ENCODE measurements at places on chromosomes 6 and 20.

- DNase-seq = no peak
These were observed 7.5 kb downstream of the TP53TG5 start for GRCh38 chr20:45370571-45371160.

DNA sequence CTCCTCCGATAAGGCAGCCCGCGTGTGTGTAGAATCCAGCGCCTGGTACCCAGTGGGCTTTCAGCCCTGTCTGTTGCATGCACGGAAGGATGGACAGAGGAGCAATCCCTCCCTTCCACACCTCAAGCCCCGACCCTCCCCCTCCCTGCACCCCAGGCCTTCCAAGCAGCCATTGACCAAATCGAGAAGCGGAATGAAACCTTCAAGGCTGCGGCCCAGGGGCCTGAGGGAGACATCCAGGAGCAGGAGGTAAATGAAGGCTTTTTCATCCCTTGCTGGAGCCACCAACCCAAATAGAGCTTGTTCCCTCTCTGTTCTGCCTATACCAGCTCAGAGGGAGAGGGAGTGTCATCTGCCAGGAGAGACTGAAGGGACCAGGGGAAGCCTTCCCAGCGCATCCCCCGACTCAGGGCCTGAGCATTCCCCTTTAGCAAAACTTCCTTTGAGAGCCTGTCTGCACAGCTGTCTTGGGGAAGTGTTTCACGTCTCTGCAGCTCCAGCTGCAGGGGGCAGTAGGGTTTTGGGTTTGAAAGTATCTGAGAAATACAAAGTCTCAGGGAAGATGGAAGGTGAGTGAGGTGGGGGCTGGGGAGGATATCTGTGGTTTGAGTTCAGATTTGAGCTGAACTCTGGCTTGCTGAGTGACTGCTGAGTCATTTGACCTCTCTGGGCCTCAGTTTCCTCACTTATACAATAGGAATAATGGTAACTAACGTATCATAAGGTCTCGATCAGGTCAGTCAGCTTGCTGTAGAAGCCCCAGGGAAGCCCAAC lies 16.1 kb downstream of the FGD2 start:
- no peak for DNase-seq

GRCh38 chr6:88538130-88538706 lies 372.1 kb upstream of the CNR1 start:
- peak; percentile 22 for DNase-seq

- no peak for DNase-seq
These were observed 36.7 kb downstream of the FGD2 start for GRCh38 chr6:37042150-37042549.

GRCh38 chr6:110731898-110732297 lies 83.4 kb downstream of the CDK19 start:
- DNase-seq = no peak

GRCh38 chr6:25034431-25034921 lies 98.7 kb upstream of the RIPOR2 start:
- DNase-seq = no peak

- DNase-seq = no peak
These were observed 270.4 kb upstream of the CITED2 start for GRCh38 chr6:139644821-139645220.

DNA sequence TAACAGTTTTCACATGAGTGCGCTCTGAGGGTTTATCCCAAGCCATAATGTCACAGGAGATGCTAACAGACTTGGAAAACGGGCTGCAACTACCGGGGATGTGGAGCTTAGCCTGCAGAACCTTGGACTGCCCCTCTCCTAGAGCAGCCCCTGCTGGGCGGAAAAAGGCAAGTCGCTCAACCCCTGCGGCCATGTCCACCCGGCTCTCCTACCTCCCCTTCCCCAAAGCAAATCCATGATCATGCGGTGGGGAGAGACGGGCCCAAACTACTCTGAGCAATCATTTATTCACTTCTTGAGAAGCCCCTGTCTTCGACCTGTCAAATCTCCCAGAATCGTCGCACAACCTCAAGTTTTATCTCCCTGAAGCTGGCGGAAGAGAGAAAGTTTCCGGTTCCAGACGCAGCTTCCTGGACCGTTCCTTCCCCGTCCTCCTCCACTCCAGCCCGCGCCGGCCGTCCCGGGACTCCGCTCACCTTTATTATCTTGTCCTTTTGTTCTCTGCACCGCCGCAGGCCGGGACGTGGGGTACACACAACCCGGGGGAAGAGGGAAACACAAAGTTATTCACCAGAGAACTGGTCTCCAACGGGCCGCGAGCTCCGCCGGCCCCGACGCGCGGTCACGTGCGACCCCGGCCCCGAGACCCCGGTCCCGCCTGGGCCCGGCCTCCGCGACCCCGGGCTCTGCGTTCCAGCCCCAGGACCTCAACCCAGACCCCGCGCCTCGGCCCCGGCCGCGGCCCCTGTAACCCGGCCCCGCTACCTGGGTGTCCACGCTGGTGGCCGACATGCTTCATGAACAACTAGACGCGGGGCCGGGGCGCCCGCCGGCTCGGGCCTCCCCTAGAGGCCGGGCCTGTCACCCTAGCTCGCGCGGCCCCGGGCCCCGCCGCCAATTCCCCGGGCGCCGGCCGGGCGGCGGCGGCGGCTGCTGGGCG lies 560 bp downstream of the YTHDF1 start:
- peak; percentile 71 for DNase-seq

GRCh38 chr20:51873652-51874051 lies 71.3 kb upstream of the SALL4 start:
- no peak for DNase-seq

GRCh38 chr20:42100137-42100704 lies 482.0 kb upstream of the CHD6 start:
- no peak for DNase-seq

DNA sequence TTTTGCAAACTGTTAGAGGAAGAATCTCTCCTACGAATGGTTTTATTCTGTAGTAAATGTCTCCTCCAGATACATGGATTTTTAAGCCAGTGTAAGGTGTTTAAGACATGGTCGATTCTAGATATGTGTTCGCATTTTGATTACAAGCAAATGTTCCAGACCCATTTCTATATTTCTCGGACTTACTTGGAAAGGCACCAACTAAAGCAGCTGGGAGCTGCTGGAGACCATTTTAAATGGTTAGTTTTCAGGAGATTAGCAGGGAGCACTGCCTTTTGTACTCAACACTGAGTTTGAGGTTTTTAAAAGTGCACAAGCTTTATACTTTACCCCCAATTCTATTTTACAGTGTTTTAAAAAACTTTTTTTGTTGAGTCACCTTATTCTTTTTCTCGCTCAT lies 857.0 kb downstream of the KIF16B start:
- no peak for DNase-seq

- no peak for DNase-seq
These were observed 242.3 kb upstream of the RNF217 start for GRCh38 chr6:124719913-124720312.

GRCh38 chr6:169082817-169083507 lies 170.7 kb downstream of the THBS2 start:
- DNase-seq = no peak

Data from HEK293T (cell line).